ENCODE measurements at places on chromosomes 5 and 9. TPM values are rescaled to one million over a fixed set of nuclear protein-coding genes. Genes with fewer than 3 reads are reported as not detected.

Gene NRG2
- 0.18 TPM for total RNA-seq

Gene HACD4
- total RNA-seq: 2.8 TPM

Gene SPATA31D4
- total RNA-seq: not detected

Gene CDH18
- 1.1 TPM for total RNA-seq

GRCh38 chr9:20550326-20550725 lies 72.0 kb downstream of the MLLT3 start:
- H3K27me3 ChIP-seq: no peaks in the 10 kb centered on the region
- no peak overlapping the region for H3K27ac ChIP-seq
- DNase-seq: no peak
- no peak overlapping the region for H3K4me3 ChIP-seq

- H3K27ac ChIP-seq: peak overlapping the region; percentile 13
- peaks cover 17% of the 10 kb centered on the region for H3K4me1 ChIP-seq
- DNase-seq: no peak
- H3K4me3 ChIP-seq: no peak overlapping the region
- H3K27me3 ChIP-seq: no peaks in the 10 kb centered on the region
Observed at GRCh38 chr9:124344291-124345050, 70.8 kb downstream of the PSMB7 start.

DNA sequence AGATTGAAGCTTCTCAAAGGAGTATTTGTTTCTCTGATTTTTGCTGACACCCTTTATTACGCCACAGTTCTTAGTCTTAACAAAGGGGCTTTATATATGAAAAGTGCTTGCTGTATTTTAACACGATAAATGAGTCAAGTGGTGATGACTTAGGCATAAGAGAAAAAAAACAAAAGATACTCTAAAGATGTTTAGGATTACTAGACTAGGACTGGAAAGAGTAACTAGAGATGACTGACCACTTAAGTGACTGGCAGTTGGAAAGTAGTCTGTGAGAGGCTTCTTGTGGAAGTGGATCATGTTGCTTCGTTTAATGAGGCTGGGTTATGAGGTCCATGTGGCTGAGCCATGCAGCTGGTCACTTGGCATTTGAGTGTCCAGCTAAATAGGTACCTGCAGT lies 69.4 kb upstream of the ACTBL2 start:
- H3K27me3 ChIP-seq: no peaks in the 10 kb centered on the region
- no peak overlapping the region for H3K4me3 ChIP-seq
- H3K27ac ChIP-seq: no peak overlapping the region
- peaks cover 2% of the 10 kb centered on the region for H3K4me1 ChIP-seq
- H3K36me3 ChIP-seq: no peaks in the 10 kb centered on the region

DNA sequence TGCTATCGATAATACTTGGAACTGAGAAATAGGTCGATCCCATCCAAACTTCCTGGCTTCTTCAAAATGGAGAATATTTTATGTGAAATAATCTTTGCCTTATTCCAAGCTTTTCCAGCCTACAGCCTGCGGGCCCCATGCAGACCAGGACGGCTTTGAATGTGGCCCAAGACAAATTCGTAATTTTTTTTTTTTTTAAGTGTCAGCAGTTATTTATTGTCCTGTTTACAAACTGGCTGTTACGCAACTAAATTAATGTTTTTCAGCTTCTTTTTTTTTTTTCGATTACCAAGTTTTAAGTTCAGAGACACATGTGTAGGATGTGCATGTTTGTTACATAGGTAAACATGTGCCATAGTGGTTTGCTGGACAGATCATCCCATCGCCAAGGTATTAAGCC lies 411.7 kb upstream of the EDIL3 start:
- H3K4me1 ChIP-seq: no peaks in the 10 kb centered on the region
- no peak for DNase-seq
- H3K4me3 ChIP-seq: no peak overlapping the region

- peak; percentile 33 for DNase-seq
- no peak overlapping the region for H3K27ac ChIP-seq
- H3K36me3 ChIP-seq: no peaks in the 10 kb centered on the region
- H3K4me3 ChIP-seq: no peak overlapping the region
Observed at GRCh38 chr5:138495351-138495750, 30.1 kb downstream of the EGR1 start.

Data from IMR-90 (cell line).